ENCODE measurements at places on chromosomes 5 and 9. TPM values are rescaled to one million over a fixed set of nuclear protein-coding genes. Genes with fewer than 3 reads are reported as not detected.
A peak's percentile ranks its signal among the peaks of the same experiment; 100 is the strongest.

- H3K36me3 ChIP-seq, result no peaks in the 10 kb centered on the region
- H3K4me1 ChIP-seq, result no peaks in the 10 kb centered on the region
- DNase-seq, result no peak
- H3K27ac ChIP-seq, result no peak overlapping the region
- H3K27me3 ChIP-seq, result no peaks in the 10 kb centered on the region
- no peak overlapping the region for H3K4me3 ChIP-seq
Measured at GRCh38 chr9:89684912-89685636, 80.3 kb downstream of the GADD45G start.

Gene ST8SIA4
- 8.3 TPM for polyA plus RNA-seq

Gene SREK1IP1
- polyA plus RNA-seq, result 10.5 TPM

Gene UGT3A1
- not detected for polyA plus RNA-seq

DNA sequence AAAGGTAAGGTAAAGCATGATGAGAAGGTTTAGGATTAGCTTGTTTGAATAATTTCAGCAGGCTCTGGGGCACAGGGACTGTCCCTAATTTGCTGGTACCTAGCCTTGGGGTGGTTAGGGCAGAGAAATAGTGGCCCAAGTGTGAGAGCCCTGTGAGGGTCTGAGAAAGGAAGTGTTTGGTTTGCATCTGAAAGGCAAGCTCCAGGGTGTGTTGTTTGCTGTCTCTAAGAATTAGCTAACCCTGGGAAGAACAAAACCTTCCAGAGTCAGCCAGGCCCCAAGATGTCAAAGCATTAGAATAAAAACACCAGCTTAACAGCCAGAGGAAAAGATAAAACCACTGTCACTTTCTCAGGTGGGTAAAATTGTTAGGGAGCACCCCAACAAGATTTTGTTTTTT, 31.0 kb downstream of the TMEM252 start:
- no peak overlapping the region for H3K4me3 ChIP-seq
- no peaks in the 10 kb centered on the region for H3K27me3 ChIP-seq
- H3K27ac ChIP-seq, result no peak overlapping the region
- peaks cover 23% of the 10 kb centered on the region for H3K4me1 ChIP-seq
- H3K36me3 ChIP-seq, result no peaks in the 10 kb centered on the region
- DNase-seq, result no peak

Gene TXNDC8
- not detected for polyA plus RNA-seq

GRCh38 chr5:109705596-109705995, 15.9 kb downstream of the MAN2A1 start:
- no peak for DNase-seq
- H3K36me3 ChIP-seq, result no peaks in the 10 kb centered on the region
- no peak overlapping the region for H3K4me3 ChIP-seq
- H3K27ac ChIP-seq, result no peak overlapping the region
- no peaks in the 10 kb centered on the region for H3K27me3 ChIP-seq
- H3K4me1 ChIP-seq, result peaks cover 38% of the 10 kb centered on the region

Gene DIPK1B
- 11.3 TPM for polyA plus RNA-seq

DNA sequence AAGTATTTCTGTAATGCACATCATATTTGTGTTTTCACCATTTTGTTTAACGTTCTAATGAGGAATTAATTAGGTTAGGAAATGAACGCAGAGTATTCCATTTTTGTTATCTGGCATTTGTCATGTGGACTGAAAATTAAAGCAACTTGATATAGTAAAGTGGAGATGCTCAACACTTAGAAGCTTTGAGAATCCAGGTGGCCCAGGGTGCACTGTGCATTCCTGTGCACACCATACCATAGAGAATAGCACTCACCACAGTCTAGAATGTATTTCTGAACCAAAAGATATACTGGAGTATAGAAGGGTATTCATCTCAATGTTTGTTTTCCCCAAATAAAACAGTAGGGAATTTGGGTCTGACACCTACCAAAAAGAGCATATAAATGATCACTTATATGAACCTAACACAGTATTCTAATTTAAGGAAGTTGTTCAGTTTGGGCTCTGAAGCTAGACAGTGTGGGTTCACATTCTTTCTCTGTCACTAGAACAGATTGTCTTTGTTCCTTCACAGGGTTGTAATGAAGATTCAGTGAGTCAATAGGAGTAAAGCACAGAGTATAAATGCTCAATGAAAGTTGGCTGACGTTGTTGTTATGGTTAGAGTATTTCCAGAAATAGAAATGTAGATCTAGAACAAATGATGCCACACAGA, 125.6 kb upstream of the DMRT1 start:
- no peaks in the 10 kb centered on the region for H3K36me3 ChIP-seq
- H3K27ac ChIP-seq, result no peak overlapping the region
- DNase-seq, result no peak

- H3K36me3 ChIP-seq, result no peaks in the 10 kb centered on the region
- no peaks in the 10 kb centered on the region for H3K27me3 ChIP-seq
- peaks cover 59% of the 10 kb centered on the region for H3K4me1 ChIP-seq
- H3K27ac ChIP-seq, result peak overlapping the region; percentile 99
- peak overlapping the region; percentile 92 for H3K4me3 ChIP-seq
- DNase-seq, result no peak
Measured at GRCh38 chr9:2018162-2018643, 3.1 kb downstream of the SMARCA2 start.

DNA sequence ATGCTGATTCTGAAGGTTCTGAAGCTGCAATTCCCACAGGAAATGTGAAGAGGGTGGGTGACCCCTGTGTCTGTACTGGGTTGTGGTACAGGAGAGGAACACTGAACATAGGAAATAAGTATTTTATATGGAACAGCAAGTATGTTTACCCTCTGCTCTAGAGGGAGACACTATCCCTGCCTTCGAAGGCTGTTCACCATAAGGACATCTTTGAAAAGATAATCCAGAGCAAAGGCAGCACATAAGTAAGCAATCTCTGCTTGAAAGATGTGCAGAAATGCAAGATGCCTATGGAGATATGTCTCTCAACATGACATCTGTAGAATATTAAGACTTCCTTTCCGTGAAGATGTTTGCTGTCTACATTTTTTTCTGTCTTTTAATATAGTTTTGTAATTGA, 184.4 kb upstream of the EFNA5 start:
- H3K36me3 ChIP-seq, result no peaks in the 10 kb centered on the region
- H3K27me3 ChIP-seq, result no peaks in the 10 kb centered on the region

DNA sequence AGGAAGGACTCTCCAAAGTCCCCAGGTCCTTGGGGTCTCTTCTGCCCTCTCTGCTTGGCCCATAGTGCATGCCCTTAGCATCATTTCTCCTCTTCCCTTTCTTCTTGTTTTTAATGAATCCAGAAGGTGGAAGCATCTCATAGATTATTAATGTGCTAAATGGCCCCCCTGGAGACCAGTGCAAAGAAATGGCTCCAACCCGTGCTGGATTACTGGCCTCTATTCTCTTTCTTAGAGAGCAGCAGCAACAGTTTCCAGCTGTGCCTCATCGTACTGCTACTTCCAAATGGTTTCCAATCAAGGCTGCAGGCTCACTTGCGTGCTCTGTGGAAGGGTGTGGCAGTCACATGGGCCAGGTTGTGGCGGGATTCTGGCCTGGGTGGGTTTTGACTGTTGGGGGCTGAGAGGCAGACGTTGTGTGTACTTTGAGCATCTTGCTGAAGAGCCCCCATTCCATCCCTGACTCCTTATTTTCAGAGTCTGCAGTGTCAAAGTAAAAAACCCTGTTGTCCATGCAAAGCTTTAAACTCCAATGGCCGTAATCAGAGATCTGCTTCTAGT, 139.7 kb downstream of the GABBR2 start:
- H3K36me3 ChIP-seq, result no peaks in the 10 kb centered on the region
- no peaks in the 10 kb centered on the region for H3K4me1 ChIP-seq
- no peaks in the 10 kb centered on the region for H3K27me3 ChIP-seq
- H3K27ac ChIP-seq, result no peak overlapping the region
- no peak for DNase-seq

DNA sequence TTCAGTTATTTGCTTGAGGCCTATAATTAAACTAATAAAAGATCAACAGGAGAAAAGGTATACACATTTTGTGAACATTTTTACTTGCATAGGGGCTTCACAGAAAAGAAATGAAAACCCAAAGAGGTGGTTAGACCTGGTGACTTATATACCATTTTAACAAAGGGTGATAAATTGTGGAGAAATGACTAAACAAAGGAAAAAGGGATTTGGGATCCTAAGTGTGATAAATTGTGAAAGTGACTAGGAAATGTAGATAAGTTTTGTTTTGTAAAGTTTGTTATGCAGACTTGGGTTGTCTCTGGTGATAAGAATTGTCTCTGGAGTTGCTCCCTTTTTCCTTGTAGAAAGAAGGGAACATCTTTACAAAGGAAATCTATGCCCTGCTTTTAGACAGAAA, 86.1 kb upstream of the ZNF608 start:
- H3K4me3 ChIP-seq, result no peak overlapping the region
- no peak for DNase-seq
- H3K36me3 ChIP-seq, result no peaks in the 10 kb centered on the region

Gene C9orf50
- polyA plus RNA-seq, result 0.16 TPM

DNA sequence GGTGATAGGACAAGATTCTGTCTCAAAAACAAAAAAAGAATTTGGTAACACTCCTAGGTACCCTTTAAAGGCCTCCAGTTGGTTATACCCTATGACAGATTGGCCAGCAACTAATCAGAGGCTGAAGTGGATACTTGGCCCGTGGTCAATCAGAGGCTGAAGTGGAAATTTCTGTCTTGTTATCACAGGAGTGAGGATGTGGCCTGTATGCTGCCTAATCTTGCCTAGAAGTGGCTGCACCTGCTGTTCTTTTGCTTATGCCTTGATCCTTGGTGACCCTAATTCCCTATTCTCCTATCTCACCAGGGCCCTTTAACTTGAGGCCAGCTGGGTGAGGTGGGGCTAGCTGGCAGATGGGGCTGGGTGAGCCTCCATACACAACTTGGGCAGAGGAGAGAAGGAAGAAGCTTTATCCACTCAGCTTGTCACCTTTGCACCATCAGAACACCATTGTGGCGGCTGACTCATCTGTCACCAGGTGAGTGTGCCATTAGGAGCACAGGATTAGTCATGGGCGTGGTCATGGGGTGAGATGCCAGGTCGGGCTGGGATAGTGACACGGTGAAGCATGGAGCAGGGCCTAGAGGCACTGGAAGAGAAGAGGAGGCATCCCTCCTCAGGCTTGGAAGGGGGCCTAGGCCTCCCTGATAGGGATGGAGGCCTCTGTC, 41.5 kb downstream of the SAR1B start:
- H3K27me3 ChIP-seq, result no peaks in the 10 kb centered on the region
- DNase-seq, result no peak
- H3K36me3 ChIP-seq, result no peaks in the 10 kb centered on the region
- no peak overlapping the region for H3K27ac ChIP-seq
- H3K4me1 ChIP-seq, result peaks cover 12% of the 10 kb centered on the region

Gene NKD2
- 16.4 TPM for polyA plus RNA-seq

Gene PCDHGA12
- polyA plus RNA-seq, result 0.54 TPM

GRCh38 chr5:124264499-124264898, 481.9 kb downstream of the ZNF608 start:
- no peak overlapping the region for H3K4me3 ChIP-seq
- H3K36me3 ChIP-seq, result no peaks in the 10 kb centered on the region
- H3K27ac ChIP-seq, result no peak overlapping the region
- H3K4me1 ChIP-seq, result no peaks in the 10 kb centered on the region
- no peak for DNase-seq

DNA sequence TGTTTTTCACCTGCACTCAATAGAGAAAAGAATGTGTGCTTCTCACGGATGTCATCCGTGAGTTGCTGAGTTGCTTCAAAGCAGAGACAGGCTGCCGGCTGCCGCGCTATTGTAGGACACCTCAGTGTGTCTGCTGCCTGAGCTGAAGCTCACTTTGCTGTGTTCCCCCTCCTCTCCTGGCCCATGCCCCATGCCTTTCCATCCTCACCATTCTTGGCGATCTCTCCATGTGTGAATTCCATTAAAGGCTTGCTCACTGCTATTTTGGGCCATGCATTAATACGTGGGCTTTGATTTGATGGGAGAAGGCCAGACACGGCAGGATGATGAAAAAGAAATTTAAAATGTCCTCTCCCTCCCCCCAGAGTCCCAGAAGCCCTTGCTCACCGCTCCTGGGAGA, 14.5 kb downstream of the ADAM19 start:
- peaks cover 76% of the 10 kb centered on the region for H3K36me3 ChIP-seq
- H3K4me1 ChIP-seq, result peaks cover 96% of the 10 kb centered on the region
- no peak overlapping the region for H3K4me3 ChIP-seq
- H3K27me3 ChIP-seq, result no peaks in the 10 kb centered on the region

DNA sequence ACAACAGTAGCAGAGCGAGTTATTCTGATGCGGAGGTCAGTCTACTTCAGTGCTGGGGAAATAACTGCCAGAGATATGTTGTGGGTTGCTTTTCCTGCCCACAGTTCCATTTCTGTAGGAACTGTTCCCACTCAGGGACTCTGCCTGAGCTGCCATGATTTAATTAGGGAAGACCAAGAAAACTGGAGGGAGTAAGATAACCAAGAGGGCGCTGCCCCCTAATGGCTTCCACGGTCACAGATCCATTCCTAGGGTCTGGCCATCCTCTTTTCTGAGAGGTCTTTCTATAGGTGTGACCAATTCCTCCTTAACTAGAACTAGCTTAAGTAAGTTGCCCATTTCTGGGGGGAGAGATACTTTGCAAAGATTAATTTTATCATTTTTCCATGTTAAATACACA, 125.9 kb downstream of the APBA1 start:
- no peaks in the 10 kb centered on the region for H3K36me3 ChIP-seq
- H3K27me3 ChIP-seq, result no peaks in the 10 kb centered on the region
- DNase-seq, result no peak

Gene CTXN3
- not detected for polyA plus RNA-seq

DNA sequence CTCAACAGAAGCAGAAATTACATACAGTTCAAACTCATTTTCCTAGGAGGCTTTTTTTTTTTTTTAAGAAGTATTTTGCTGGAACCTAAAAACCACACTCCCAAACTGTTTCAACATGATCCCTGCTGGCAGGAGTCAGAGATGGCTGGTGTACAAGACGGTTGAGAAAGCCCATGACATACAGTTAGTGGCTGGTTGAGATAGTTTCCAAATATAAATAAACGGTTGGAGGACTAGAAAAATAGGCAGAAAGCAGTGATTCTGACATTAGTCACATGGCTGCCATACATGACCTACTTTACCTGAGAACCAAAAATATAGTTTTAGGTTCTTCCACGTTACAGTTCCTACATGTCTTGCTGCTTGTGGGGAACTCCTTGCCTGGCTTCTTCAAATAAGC, 31.7 kb upstream of the BASP1 start:
- no peaks in the 10 kb centered on the region for H3K27me3 ChIP-seq
- H3K4me3 ChIP-seq, result no peak overlapping the region
- H3K4me1 ChIP-seq, result peaks cover 19% of the 10 kb centered on the region
- no peak for DNase-seq
- H3K27ac ChIP-seq, result no peak overlapping the region

- H3K27me3 ChIP-seq, result no peaks in the 10 kb centered on the region
- H3K4me1 ChIP-seq, result no peaks in the 10 kb centered on the region
- H3K4me3 ChIP-seq, result no peak overlapping the region
- no peak for DNase-seq
- H3K36me3 ChIP-seq, result no peaks in the 10 kb centered on the region
Measured at GRCh38 chr5:77308154-77308960, 97.9 kb downstream of the PDE8B start.

DNA sequence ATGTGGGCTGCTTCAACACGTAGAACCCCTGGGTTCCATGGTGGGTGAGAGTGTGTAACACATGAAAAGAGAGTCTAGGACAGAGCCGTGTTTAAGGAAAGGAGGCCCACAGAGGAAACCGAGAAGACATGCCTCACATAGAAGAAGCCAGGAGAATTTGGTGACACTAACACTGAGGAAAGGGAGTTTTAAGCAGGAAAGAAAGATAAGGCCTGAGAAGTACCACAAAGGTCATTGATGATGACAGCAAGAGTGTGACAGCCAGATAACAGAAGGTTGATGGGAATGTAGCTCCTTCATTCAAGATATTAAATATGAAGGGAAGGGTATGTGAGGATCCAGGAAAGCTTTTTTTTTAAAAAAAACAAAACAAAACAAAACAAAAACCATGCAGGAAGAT, 72.4 kb upstream of the SPRY4 start:
- no peak for DNase-seq
- H3K4me3 ChIP-seq, result no peak overlapping the region
- H3K27me3 ChIP-seq, result no peaks in the 10 kb centered on the region
- peaks cover 3% of the 10 kb centered on the region for H3K4me1 ChIP-seq
- no peaks in the 10 kb centered on the region for H3K36me3 ChIP-seq

Gene DND1
- polyA plus RNA-seq, result 4.7 TPM

Data from spleen (tissue), 13 donors.